Stimulated activated CD4-positive, alpha-beta T cell treated with anti-CD3 and anti-CD28 coated beads, TNF-alpha, amount 100 ng/mL, for 4 hours (primary cell): ENCODE measurements at places on chromosomes 5 and 9.

DNA sequence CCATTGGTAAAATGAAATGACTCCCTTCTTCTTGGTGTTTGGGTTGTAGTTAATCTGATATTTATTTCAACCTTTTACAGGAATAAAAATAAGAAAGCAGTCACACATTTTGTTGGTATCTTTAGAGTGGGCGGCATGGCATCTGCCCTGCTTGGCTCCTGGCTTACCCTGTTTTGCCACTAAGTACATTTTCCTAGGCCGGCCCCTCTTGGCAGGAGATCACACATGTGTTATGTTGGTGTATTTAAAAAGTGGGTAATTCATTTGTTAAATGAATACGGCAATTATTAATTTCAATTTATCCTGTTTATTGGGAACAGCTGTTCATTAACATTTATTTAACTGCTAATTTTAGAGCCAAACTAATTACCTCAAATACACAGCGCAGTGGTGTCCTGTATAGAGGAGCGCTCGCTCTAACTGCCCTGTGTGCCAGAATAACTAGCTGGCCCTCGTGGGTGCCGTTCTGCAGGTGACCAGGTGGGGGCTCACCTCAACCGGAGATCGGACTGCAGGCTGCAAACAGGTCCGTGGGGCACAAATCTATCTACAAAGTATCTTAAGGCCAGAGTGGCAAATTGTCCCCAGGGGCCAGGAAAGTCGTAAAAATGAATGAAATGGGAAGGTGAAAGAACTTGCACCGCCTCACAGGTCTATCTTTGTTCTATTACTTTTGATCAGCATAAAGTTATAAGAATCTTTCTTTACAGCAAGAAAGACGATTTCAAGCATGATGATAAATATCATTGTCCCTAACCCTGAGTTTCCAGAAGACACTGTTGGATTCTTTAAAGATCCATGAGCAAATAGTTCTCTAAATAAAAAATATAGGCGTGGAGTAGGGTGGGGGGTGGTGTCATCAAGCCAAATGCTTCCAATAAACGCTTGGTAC lies 26.2 kb upstream of the GPR151 start:
- DNase-seq: peak; percentile 35

DNA sequence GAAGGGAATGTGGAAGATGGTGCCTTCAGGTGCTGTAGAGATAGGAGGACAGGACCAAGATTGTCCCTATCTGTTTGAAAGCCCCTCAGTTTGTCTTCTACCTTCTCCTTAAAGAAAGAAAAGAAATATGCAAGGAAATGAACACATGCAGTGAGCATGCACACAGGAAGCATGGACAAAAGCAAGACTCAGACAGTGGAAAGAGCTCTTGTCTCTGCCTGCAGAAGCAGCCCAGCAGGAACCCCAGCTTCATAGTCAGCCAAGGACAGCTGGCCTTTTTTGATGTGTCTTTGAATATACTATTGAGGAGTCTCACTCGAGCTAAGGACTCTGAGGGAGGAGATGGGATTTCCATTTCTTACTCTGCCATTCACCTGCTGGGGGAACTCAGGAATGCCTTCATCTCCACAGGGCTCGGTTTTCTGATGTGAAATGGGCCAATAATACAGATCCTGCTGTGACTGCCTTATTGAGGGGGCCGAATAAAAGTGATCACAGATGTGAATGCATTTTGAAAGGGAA lies 132.5 kb upstream of the ADRA1B start:
- DNase-seq: no peak

- DNase-seq: no peak
These were observed 9.4 kb upstream of the C5orf15 start for GRCh38 chr5:133977858-133978257.

- DNase-seq: no peak
These were observed 10.6 kb upstream of the POMT1 start for GRCh38 chr9:131492070-131492469.

DNA sequence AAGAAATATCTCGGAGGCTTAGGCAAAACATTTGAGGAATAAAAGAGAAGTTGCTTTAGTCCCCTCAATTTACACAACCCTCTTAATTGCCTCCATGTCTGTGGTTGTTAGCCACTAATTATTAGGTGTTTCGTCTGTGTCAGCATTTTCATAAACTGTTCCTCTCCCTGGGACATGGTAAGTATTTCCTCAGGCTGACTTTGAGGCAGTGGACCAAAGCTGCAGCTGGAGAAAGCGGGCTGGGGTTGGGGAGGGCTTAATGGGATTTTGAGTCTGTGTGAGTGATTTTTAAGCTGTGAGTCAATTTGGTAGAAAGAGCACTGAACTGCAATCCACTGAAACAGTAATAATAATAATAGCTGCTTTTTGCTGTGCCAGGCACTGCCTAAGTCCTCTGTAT lies 13.0 kb upstream of the TTC1 start:
- DNase-seq: no peak

GRCh38 chr5:133744051-133744959 lies 132.0 kb upstream of the FSTL4 start:
- DNase-seq: no peak

DNA sequence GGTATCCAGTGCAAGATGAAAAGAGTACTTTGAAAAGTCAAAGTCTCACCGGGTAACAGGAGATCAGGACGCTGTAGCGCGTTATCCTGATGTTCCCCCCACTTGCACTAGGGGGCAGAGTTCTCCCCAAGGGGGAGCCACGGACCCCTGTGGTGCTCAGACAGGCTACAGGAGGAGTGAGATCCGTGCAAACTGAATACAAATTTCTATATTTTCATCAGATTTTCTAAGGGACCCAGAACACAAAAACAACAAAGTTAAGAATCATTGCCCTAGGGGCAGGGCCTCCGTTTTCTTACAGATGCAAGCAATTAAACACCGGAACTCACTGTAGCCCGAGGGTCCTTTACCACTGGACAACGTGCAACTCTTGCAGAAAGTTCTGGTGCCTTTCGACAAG lies 2.0 kb downstream of the MYO10 start:
- DNase-seq: no peak

DNA sequence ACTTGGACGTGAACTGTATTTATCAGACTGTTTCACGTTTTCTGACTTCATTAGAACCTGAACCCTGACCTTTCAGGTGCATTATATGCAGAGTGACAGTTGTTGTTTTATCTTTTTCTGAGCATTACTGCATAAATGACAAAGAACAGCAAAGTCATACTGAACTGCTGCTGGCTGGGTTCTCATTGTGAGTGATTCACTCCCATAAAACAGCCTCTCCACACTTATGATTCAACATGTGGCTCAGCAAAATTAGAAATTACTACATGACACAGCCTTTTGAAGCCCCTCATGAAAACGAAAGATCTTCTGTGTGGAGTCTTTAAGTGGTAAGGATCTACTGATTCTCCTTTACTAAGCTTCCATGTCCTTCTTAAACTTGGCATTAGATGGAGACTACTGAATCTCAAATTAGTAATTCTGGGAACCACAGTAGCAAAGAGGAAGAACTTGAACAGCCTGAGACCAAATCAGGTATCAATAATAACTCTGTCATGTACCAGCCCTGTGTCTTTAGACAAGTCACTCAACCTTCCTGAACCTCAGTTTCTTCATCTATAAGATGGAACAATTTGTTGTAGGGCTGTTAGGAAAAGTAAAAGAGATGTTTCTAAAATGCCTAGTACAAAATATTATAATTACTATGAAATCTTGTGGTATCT lies 172.3 kb upstream of the GNA14 start:
- DNase-seq: no peak

- DNase-seq: no peak
These were observed 124.1 kb upstream of the TBC1D2 start for GRCh38 chr9:98379572-98379971.

GRCh38 chr5:128645581-128645980 lies 107.5 kb upstream of the FBN2 start:
- DNase-seq: no peak

- DNase-seq: no peak
These were observed 25.2 kb upstream of the GLRA1 start for GRCh38 chr5:151949701-151950308.

- DNase-seq: no peak
These were observed 262.5 kb downstream of the ELAVL2 start for GRCh38 chr9:23563517-23563916.

DNA sequence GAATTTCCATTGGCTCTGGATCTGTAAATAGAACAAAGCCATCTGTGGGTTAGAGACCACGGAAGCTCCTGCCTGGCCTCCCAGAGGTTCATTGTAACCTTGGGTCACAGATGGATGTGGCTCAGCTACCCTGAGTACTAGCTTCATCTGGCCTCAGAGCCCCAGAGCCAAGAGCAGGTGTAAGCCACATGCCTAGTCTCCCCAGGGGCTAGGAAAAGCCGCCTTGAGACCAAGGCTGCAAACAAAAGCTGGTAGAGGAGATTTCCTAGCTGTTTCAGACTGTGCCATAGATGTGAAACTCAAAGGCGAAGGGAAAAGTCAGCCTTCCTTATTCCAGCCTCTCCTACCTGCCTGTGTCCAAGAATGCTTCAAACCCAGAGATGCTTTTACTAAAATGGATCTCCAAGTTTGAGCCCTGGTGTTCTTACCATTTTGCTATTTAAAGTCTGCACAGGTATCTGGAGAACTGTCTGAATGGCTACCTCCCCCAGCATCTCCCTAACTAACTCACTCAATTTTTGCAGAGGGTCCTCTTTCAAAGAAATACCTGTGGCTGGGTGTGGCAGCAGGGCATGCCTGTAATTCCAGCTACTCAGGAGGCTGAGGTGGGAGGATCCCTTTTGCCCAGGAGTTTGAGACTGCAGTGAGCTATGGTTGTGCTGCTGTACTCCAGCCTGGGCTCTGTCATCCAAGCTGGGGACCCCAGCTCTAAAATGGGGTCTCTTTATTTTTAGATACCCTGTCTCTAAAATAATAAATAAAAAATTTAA lies 42.3 kb upstream of the MAP1B start:
- DNase-seq: no peak

DNA sequence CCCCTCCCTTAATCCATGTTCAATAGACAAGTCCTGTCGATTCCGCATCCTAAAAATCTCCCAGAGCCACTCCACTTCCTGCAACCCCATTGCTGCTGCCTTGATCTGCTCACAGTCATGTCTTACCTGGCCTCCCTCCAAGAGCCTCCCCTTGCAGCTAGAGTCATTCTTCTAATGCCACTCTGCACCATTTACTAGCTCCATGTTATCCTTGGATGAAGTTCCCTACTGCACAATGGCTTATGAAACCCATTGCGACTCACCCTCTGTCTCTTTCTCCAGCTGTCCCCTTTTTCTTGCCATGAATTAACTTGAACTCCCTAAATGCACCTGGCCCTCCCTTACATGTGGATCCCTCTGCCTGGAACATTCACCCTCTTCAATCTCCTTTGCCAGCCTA lies 39.5 kb downstream of the MEGF10 start:
- DNase-seq: no peak

DNA sequence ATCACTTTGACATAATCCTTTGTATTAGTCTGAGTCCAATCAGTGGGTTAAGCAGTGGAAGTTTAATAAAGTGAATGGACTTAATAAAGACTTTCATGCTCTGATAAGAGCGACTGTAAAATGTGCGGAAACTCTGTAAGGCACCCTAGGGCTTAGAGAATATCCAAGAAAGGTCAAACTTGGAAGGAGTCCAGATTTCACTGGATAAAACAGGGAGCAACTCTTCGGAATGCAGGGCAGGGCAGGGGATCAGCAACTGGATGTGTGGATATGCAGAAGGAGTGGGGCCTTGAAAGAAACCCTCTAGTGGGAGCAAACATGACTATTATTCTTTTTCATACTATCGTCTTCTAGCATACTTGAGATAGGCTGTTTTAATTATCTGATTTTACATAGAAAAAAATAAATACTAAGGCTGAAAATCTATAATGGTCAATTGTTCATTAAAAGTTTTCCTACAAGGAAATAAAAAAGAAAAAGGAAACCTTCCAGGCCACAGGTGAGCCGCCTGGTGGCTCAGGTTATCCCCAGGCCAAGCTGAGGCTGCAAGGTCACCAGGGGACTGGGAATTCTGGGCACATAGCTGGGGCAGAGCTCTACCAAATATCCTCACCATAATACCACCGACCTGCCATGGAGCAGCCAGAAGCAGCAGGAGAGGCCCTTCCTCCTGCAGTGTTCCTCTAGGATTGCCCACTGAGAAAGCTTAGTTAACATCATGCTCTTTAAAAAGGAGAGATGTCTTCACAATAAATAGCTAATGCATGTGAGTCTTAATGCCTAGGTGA lies 46.3 kb upstream of the CCDC112 start:
- DNase-seq: no peak

- DNase-seq: no peak
These were observed 88.2 kb downstream of the PRRT1B start for GRCh38 chr9:131633491-131634031.

- DNase-seq: no peak
These were observed 20.5 kb upstream of the BHMT start for GRCh38 chr5:79091064-79091463.

- no peak for DNase-seq
These were observed 302.2 kb downstream of the ISL1 start for GRCh38 chr5:51685419-51685818.

DNA sequence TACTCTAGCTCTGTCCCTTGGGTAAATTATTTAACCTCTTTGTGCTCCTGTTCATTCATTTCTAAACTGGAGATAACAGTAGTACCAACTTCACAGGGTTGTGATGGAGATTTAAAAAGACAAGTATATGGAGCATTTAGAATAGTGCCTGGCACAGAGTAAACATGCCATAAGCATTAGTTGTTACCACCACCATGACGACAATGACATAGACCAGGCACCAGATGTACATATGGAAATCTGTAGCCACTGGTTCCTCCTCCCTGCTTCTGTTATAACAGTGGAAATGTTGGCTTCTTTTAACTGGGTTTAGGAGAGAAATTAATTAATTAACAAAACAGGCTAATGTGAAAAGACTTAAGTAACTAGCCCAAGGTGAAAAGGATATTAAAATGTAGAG lies 217.5 kb downstream of the DENND1A start:
- DNase-seq: no peak
